Transverse colon (tissue), 4 donors: ENCODE measurements at places on chromosomes 1 and 21.

DNA sequence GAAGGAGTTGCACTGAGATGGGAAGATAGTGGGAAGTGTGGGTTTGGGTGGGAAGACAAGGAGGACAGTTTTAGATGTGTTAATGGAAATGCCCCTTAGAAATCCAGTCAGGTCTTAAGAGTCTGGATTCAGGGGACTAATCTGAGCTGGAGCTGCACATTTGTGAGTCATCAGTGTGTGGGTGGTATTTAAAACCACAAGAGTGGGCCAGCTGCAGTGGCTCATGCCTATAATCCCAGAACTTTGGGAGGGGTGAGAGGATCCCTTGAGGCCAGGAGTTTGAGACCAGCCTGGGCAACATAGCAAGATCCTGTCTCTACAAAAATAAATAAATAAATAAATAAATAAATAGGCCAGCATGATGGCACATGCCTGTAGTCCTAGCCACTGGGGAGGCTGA is 40.9 kb upstream of the SLC6A9 start:
- DNase-seq: no peak

GRCh38 chr1:93111065-93111464 is 32.0 kb downstream of the MTF2 start:
- DNase-seq: no peak

DNA sequence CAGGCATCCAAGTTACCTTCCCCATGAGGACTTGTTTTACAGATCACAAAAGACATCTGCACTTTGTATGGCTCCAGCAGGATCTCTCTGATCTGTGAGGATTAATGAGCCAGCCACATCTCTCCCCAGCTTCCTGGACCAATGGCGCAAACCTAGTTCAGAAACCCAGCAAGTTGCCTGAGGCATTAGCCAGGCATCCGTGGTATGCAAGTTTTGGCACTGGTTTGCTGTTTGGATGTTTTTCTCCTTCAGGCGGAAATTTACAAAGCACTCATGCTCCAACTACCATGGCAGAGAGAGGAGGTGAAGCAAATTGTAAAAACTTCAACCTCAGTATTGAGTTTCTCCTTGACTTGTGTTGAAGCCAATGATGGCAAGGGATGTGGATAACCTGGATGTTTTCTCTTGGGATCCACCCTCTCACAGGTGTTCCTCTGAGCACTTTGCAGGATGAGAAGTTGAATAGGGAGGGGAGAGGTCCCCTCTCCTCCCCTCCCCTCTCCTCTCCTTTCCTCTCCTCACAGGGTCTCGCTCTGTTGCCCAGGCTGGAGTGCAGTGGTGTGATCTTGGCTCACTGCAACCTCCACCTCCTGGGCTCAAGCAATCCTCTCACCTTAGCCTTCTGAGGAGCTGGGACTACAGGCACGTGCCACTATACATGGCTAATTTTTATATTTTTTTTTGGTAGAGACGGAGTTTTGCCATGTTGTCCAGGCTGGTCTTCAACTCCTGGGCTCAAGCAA is 25.6 kb upstream of the ENO1 start:
- DNase-seq: peak; percentile 21

- no peak for DNase-seq
Measured at GRCh38 chr1:212256369-212256768, 28.8 kb upstream of the PPP2R5A start.

DNA sequence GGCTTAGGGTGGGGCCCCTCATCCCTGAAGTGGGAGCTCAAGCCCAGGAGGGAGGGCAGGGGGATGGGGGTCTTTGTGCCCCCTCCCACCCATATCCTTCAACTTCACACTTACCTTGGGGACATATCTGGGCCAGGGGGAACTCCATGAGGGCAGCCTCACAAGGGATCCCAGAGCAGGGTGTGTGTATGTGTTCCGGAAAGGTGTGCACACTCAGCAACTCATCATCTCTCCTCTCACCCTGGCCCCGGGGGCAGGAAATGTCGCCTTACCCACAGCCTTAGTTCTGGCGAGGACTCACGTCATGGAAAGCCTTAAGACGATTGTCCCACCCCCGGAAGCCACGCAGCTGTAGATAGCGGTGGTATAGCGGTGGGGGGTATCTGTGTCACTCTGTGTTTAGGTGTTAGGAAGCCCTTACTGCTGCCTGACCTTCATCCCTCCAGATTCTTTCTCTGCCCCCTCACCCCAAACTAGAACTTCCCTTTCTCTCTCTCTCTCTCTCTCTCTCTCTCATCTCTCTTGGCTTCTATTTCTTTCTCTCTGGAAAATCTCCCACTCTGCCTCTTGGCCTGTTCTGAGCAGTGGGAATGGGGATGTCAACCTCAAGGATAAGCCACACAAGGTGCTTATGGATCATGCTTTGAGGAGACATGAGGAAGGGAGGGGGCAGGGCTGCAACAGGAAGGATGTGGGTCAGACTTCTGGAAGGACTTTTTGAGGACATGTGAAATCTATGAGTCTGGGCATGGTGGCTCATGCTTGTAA is at the start of gene SH2D2A:
SH2D2A (minus strand) TSS at position 288 of the 768 bp plus-strand sequence; CDS start at position 148, 140 bp downstream.
- DNase-seq: peak; percentile 72

GRCh38 chr1:30804822-30805221 is 47.2 kb upstream of the LAPTM5 start:
- DNase-seq: no peak

- DNase-seq: no peak
Measured at GRCh38 chr1:43597721-43598120, 52.2 kb upstream of the KDM4A start.

GRCh38 chr1:201042779-201043461 is 19.4 kb upstream of the KIF21B start:
- peak; percentile 72 for DNase-seq

DNA sequence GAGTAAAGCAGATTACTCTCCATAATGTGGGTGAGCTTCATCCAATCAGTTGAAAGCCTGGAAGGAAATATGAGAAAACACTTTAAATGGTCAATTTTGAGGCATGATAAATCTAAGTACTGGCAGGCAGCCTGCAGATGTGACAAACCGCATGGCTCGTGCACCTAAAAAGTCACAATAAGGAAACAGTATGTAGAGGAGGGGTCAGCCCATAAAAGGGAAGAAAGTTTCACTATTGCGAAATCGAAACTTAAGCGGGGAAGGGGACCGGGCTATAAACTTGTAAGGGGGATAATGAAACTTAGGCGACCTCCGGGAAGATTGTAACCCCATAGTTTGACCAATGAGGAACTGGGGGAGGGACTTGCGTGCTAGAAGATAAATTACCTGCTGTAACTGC is 109.8 kb downstream of the PLPPR4 start:
- no peak for DNase-seq

DNA sequence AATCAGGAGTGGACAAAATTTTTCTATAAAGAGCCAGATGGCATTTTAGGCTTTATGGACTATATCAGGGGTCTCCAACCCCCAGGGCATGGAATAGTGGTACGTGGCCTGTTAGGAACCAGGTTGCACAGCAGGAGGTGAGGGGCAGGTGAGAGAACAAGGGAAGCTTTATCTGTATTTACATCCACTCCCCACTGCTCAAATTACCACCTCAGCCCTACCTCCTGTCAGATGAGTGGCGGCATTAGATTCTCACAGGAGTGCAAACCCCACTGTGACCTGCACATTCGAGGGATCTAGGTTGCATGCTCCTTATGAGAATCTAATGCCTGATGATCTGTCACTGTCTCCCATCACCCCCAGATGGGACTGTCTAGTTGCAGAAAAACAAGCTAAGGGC is 13.9 kb downstream of the PHTF1 start:
- DNase-seq: no peak

- DNase-seq: peak; percentile 40
Measured at GRCh38 chr1:15187175-15188129, 33.9 kb downstream of the TMEM51 start.

DNA sequence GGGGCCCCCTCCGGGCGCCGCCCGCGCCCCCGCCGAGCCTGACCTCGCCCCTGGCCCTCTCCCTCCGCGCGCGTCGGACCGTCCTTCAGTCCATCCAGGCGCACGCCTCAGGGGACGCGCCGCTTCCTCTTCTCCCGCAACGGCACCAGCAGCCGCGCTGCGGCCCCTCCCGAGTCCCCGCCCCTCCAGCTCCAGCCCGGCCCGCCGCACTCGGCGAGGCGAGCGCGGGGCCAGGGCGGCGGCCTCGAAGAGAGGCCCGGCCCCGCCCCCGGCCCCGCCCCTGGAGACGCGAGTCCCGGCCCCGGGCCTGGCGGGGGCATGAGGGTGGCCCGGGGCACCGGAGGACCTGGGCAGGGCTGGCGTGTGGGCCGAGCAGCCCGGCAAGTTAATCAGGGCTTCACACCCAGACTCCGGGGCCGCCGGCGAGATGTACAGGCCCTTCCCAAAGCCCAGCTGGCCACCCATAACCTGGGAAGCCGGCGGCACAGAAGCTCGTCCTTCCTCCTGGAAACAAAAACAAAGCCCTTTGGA is at the start of gene IGSF3:
IGSF3 (minus strand) TSS at position 159 of the 531 bp plus-strand sequence. CDS start 1,407 bp downstream, outside the sequence.
- DNase-seq: peak; percentile 85
